Fibroblast of mammary gland (primary cell): ENCODE measurements at places on chromosomes 1 and 21.

DNA sequence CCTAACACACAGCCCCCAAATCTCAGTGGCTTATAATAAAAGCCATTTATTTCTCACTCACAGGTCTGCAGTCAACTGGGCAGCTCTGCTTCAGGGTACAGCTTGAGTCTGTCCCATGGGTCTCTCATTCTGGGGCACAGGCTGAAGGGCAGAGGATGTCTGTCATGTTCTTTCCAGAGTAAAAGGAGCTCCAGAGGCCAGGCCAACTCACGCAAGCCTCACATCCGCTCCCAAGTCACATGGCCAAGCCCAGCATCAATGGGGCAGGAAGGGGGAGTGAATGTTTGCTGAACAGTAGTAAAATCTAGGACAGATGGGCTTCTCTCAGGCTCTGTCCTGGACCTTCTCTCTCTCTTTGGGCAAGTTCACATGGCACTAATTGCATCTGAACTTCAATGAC is 7.1 kb upstream of the SSBP3 start:
- peak; percentile 73 for DNase-seq

DNA sequence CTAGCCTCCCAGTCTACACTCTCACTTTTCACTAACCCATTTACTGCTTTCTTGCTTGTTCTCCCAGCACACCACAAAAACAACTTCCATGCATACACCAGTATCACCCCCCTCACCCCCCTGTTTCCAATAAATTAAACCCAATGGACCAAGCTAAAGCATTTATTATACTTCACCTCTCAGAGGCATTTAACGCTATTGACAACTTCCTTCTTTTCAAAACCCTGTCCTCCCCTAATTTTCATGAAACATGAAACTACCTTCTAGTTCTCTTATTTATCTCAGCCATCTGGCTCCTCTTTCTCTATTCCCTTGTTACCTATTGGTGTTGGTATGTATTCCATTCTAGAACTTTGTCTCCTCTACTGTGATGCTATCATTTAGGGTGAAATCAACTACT is 32.3 kb downstream of the PTPRC start:
- DNase-seq: no peak

DNA sequence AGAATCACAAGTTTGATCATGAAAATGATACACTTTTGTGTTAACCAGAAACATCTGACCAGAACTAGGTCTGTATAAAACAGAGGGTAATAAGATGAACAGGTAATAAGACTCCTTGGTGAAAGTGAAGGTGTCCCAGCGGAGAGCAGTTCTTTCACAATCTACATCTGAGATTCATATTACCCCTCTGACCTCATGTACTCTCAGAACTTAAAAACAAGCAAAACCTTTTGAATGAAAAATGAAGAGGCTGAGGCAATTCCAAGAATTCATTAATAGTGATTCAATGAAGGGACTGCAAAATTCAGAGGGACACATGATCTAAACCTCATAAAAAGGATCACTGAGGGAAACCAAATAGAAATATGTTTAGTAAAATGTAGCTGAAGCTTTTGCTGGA is 10.9 kb upstream of the MPZL1 start:
- DNase-seq: no peak

- peak; percentile 89 for DNase-seq
Observed at GRCh38 chr1:40379785-40380452, 6.4 kb downstream of the SMAP2 start.

- DNase-seq: no peak
Observed at GRCh38 chr1:55250399-55251075, 35.4 kb upstream of the USP24 start.

GRCh38 chr21:27805696-27806095 is 838.8 kb upstream of the ADAMTS5 start:
- no peak for DNase-seq

GRCh38 chr21:44893278-44893556 is 19.7 kb upstream of the PTTG1IP start:
- no peak for DNase-seq

- no peak for DNase-seq
Observed at GRCh38 chr1:160177231-160177630, 13.1 kb upstream of the CASQ1 start.

- DNase-seq: no peak
Observed at GRCh38 chr1:195105281-195105680, 1503.0 kb downstream of the KCNT2 start.

- DNase-seq: no peak
Observed at GRCh38 chr1:15156807-15157380, 3.3 kb downstream of the TMEM51 start.

DNA sequence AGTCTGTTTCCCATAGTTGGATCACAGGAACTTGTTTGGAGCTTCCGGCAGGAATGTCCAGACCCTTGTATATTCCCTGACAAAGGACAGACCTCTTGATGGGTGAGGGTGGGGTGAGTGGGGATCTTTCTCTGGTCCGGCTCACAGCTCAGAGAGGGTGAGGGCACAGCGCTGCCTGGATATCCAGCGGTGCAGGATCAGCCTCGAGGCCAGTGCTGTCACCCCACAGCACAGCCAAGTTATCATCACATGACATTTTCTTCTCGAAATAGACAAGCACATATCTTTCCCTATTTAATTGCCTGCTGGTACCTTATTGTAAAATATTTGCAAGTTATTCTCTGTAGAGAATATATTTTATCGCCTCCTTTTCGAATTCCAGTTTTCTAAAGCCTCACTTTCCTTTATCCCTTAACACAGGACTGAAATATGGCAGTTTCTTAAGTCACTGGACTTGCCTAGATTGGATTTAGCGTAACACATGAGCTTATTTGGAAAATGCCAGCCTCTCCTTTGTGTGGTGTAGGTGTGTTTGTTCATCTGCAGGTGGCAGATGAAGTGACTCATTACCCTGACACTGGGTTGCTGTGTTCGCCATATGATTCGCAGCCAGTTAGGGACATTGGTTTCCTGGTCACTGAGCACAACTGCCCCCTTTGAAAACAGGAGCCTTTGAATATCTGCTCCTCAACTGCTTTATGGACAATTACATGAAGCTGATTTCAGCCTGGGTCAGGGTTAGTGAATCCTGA is 21.4 kb downstream of the CLIC6 start:
- DNase-seq: no peak

DNA sequence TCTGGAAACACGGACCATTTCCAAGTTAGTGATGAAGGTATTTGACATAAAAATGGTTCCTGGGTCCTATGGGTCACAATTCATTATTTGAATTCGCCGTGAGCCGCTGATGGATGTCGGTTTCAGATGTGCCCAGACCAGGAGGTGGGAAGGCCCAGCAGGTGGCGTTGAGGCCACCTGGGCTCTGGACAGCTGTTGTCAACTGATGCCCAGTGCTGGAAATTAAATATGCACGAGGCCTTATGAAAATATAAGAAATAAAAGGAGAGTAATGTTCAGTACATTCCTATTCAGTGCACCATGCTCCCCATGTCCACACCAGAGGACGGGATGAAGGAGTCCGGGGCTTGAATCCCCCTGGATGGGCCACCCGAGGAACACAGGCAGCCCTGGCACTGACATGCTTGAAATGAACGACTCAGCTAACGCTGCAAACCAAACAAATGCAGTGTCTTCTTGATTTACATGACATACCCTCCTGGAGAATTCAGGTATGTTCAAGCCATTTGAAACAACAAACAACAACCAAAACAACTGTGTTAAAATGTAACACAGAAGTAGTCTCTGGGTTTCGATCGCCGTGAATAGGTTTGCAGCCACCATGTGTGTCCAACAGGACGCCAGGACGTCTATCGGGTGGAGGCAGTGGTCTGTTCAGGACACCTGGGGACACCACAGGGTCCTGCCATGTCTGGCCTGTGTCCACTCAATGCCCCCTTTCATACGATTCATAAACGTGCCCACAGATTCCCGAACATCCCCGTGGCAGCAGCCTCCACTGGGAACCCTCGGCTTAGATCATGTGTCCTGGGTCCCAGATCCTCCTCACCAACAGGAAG is 6.1 kb downstream of the TFF3 start:
- DNase-seq: no peak

DNA sequence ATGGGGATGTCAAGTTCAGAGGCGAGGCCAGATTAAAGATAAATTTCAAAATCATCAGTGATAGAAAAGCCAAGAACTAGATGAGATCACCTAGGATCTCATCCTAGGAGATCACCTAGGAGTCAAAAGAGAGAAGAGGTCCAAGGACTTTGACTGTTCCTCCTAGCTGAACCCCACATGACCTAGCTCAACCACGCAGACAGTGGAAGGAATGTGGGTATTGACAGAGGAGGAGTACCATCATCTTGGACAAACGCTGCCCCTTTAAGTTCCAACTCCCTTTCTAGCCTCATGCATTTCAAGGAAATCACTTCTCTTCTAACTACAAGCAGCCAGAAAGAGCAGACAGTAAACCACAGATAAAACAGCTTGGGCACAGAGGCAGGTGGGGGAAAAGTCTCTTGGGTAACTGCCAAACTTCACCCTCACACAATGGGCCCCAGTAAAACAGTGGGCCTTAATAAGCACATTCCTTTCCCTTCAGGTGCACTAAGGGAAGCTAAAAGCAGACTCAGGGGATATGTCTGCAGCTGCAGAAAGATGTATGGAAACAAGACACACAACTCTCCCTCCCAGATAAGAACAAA is 12.5 kb upstream of the FAM76A start:
- DNase-seq: no peak

DNA sequence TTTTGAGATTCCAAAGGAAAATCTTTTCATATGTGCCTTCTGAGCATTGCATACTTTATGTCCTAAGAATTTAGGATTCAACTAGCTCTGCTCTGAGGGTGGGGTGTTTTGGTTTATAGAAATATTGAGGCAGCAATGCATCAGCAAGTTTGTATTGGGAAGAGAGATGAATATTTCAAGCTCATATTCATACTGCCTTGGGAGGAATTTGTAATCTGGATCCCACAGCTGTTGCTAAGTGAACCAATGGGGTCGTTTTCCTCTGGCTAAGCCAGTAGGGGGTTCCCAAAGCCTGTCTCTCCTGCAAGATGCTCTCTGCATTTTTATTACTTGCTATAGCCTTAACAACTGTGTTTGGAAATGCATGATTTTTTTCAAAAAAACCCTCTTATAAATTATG is 130.6 kb downstream of the SNX7 start:
- DNase-seq: peak; percentile 2

DNA sequence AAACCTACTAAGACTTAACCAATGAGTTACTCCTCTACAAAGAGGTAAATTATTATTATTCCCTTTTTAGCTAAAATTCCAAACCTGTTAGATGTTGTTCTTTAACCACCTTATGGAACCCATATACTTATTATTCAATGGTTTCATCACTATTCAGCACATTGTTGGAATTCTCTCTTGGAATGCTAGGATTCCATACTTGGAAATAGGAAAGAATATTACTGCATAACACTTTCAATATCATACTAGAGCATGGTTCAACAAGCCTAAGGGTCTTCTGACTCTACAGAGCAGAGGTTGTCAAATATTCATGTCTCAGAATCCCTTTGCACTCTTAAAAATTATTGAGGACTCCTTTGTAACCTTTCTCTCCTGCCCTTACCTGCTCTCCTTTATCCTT is 69.4 kb downstream of the DEGS1 start:
- no peak for DNase-seq

GRCh38 chr1:150564051-150564991 is 15.1 kb downstream of the MCL1 start:
- peak; percentile 80 for DNase-seq

DNA sequence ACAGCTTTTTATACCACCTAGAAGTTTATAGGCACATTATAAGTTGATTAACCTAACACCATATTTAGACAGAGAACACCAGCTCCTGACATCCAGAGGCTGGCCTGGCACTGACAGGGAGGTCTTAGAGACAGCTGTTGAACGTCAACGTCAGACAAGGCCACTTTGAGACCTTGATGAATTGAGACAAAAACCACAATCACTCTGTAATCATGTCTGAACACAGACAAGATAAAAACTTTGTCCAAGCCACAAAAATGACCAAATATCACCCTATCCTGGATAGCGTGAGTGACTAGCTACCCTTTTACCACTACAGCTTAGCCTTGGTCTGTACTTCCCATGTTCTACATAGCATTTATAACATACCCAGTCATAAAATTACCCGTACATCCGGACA is 403.6 kb upstream of the CHRM3 start:
- no peak for DNase-seq

DNA sequence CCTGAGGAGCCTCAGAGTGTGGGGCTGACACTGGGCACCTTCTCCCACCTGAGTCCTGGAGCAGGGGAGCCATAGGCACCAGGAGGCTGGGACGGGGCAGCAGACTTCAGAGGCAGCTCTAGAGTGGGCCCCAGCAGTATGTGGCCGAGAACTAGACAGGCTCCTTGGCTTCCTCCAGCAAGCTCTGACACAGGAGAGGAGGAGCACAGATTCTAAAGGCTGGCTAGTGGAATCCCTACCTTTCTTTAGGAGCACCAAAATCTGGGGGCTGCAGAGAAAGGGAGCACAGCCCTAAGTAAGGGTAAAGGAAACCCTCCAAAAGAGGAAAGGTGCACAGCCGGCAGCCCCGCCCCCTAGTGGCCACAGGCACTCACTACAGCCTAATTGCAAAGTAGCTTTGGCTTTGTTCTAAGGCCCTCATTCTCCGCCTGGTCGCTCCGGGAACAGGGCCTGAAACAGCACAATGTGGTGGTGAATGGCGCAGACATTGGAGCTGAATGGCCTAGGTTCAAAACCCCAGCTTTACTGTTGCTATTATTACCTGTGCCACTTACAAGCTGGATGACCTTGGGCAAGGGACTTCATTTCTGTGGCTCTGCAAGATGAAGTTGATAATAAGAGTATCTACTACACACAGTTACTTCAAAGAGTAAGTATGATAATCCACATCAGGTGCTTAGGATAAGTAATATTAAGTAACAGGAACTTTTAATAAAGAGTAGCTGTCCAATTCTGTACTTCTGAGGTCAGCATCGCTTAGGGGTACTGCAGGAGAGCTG is 8.8 kb upstream of the GUCA2A start:
- DNase-seq: peak; percentile 49

- DNase-seq: no peak
Observed at GRCh38 chr1:16438924-16439323, 1.6 kb upstream of the NECAP2 start.

DNA sequence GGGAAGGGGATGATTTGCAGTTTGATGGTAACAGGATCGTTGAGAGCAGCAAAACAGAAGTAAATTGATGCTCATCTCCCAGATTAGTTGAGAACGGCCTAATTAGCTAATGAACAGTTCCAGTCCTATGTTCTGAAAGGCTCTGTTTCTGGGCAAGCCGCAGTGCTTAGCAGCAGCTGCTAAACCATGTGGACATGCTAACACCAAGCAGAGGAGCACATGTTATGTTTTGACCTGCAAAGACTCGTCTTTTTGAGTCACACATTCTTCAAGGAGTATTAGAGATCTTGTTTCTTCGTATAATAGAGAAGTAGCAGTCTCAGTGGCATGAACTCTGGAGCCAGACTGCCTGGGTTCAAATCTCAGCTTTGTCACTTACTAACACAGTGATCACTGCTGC is 58.1 kb downstream of the CACNA1E start:
- DNase-seq: no peak

GRCh38 chr1:41617336-41617735 is 132.9 kb upstream of the EDN2 start:
- DNase-seq: no peak
